ENCODE measurements at places on chromosomes 2 and 18. TPM values are rescaled to one million over a fixed set of nuclear protein-coding genes. Genes with fewer than 3 reads are reported as not detected.

Gene CCT7
- total RNA-seq, result 153 TPM

Gene TCF7L1
- 0.98 TPM for total RNA-seq

Gene LYPD6B
- total RNA-seq, result 3.4 TPM

Gene FSHR
- not detected for total RNA-seq

Data from temporal lobe (tissue), 4 donors.